Activated T-helper 2 cell treated with anti-CD3 and anti-CD28 coated beads, Interferon-gamma antibody, Interleukin-2, Interleukin-4, amounts not matched to agents 10 μg/mL and 5 μg/mL and 100 μg/mL, durations not matched to agents 14 hours and 24 hours and 36 hours (primary cell): ENCODE measurements at places on chromosomes 1 and 21. TPM values are rescaled to one million over a fixed set of nuclear protein-coding genes. Genes with fewer than 3 reads are reported as not detected.
A peak's percentile ranks its signal among the peaks of the same experiment; 100 is the strongest.

Gene AVPR1B
- total RNA-seq: not detected in 2 replicates

Gene CELA3A
- not detected in 2 replicates for total RNA-seq

Gene CSF3R
- 0.11 and 0.62 TPM in 2 replicates for total RNA-seq

Gene PCSK9
- total RNA-seq: 0.05 and 0.07 TPM in 2 replicates

Gene TCHH
- 0.02 TPM in 1 of 2 replicates, not detected in the other for total RNA-seq

Gene GNG4
- total RNA-seq: 167 and 170 TPM in 2 replicates

Gene CD247
- 193 and 196 TPM in 2 replicates for total RNA-seq

GRCh38 chr1:65414538-65414937, 5.9 kb upstream of the LEPR start:
- H3K27ac ChIP-seq: no peak overlapping the region
- H3K4me1 ChIP-seq: peaks cover 8% of the 10 kb centered on the region
- no peak overlapping the region for H3K4me3 ChIP-seq
- DNase-seq: no peak
- no peaks in the 10 kb centered on the region for H3K36me3 ChIP-seq
- peaks cover 30% of the 10 kb centered on the region for H3K27me3 ChIP-seq

DNA sequence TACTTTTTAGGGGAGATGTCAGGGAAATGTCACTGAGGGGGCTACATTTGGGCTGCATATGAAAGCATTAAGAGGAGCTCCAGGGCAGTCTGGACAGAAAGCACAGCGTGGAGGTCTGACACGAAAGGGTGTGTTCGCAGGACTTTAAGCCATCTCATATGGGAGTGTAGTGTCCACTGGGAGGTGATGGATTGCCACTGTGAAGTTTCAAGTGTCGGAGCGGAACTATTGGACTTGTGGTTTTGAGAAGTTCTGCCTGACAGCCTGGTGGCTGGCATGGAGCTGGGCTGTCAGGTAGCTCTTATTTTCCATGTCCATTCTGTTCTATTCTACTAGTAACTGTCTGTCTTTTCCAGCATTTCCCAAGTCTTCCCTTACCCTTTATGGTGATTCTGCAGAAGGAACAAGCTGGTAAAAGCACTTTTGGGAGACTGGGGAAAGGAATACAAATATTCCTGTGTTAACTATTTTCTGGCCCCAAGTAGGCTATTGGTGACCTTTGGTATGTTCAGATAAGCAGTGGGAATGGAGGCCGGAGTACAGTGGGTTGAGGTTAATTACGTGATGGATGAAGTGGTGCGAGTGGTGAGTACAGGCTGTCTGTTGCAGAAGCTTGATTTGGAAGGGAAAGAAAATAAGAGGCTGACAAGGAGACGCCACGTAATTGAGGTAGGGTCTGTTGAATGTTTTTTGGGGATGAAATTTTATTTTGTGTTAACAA, 19.3 kb downstream of the B3GALT5 start:
- H3K27me3 ChIP-seq: no peaks in the 10 kb centered on the region
- no peaks in the 10 kb centered on the region for H3K4me1 ChIP-seq
- no peak overlapping the region for H3K27ac ChIP-seq
- no peaks in the 10 kb centered on the region for H3K36me3 ChIP-seq
- no peak for DNase-seq
- H3K4me3 ChIP-seq: no peak overlapping the region

DNA sequence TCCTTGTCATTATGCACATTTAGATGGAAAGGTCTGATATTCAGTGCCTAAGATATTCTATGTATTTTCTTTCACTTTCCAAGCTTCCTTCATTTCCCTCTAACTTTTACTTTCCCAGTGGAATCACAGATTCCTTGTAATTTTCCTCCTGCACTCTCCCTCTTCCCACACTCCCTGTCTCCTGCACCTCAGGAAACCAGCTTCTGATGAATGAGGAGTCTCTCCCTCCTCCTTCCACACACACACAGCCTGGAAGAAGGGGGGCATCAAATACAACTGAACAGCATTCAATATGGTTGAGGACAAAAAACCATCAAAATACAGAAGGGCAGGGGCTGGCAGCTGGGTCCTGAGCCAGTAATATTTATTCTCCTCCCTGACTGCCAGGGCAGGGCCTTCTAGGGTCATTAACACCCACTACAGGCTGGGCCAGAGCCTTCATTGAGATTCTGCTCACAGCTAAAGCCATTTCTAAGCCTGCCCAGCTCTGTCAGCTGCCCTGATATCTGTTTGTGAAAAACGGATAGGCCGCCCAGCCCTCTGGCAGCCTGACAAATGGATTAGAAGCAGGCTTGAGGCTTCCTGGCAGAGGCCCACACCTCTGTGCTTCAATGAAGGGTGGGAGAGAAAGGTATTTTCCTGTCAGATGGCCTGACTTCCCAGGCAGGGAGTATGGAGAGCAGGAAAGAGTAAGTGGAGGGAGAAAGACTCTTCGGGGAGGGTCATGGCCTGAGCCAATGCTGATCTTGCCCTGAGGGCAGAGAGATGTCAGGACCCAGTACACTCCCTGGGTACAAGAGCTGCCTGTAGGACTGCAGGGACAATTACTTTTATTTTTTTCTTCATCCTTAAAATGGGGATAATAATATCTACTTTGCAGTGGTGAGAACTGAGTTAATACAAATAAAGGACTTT, 138.9 kb upstream of the SPATA6 start:
- H3K27me3 ChIP-seq: peaks cover 4% of the 10 kb centered on the region
- H3K27ac ChIP-seq: no peak overlapping the region
- H3K4me1 ChIP-seq: no peaks in the 10 kb centered on the region
- no peaks in the 10 kb centered on the region for H3K36me3 ChIP-seq
- no peak overlapping the region for H3K4me3 ChIP-seq

- H3K4me3 ChIP-seq: no peak overlapping the region
- no peaks in the 10 kb centered on the region for H3K4me1 ChIP-seq
- H3K27ac ChIP-seq: no peak overlapping the region
- peaks cover 3% of the 10 kb centered on the region for H3K36me3 ChIP-seq
- no peaks in the 10 kb centered on the region for H3K27me3 ChIP-seq
Observed at GRCh38 chr1:183760661-183761060, 44.3 kb upstream of the RGL1 start.

DNA sequence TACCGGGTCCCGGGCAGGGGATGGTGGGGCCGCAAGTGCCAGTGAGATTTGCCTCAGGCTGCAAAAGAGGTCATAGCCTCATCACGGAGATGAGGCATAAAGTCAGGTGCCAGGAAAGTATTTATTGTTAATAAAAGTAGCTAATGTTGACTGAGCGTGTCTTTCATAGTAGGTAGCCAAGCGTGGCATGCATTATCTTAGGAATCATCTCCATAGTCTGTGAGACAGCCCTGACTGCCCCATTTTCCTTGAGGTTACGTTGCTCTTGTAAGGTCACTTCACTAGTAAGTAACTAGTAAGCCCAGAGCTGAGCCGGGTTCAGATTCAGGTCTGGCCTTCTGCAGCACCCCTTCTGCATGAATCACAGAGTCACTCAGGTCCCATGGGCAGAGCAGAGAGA, 174.2 kb downstream of the CAMTA1 start:
- peaks cover 10% of the 10 kb centered on the region for H3K4me1 ChIP-seq
- no peak for DNase-seq
- no peak overlapping the region for H3K27ac ChIP-seq

DNA sequence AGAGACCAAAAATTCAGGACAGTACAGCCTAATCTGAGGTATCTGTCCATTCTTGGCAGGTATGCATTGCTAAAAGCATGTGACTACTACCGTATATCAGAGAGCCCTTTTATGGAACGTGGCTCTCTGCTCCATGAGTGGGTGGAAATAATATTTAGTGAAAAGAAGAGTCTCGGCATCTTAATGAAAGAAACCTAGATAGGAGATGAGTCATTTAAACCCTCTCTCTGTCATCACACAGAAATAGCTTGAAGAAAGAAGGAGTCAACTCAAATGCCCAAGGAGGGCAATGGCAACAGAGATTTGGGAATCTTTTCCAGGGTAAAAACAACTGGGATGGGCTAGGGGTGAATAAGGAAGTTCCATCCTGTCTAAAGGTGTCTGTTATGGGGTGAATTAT, 528.2 kb downstream of the SMYD3 start:
- H3K4me1 ChIP-seq: no peaks in the 10 kb centered on the region
- no peak overlapping the region for H3K4me3 ChIP-seq

DNA sequence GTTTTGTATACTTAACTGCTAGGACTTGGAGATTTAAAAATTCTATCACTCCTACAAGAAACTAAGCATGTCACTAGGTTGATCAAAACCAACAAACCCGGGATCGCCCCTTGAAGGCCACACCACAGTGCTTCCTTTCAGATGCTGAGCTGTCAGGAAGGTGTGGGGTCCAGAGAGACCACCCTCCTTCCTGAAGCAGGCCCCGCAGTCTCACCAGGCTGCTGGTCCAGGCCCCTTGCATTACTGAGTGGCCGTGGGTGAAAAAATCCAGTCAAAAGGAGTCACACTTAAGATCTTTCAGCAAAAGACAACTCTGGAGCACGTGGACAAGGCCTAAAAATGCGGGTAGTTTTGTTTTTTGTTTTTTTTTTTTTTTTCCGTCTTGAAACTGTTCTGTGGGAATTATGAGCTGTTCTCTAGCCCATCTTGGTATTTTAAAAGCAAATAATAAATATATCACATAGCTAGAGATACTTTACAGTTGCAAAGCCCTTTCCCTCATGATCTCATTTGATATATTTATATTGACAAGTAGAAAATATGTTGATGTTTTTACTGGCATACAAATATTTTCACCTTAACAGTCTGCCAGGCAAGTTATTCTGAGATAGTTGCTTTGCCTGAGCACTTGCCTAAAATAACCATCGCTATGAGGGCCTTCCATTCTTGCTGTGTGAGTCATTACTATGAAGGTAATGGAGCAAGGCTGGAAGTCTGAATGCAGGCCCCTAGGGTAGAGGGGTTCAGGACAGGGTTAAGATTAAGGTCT, 73.1 kb upstream of the EDEM3 start:
- DNase-seq: no peak
- no peak overlapping the region for H3K4me3 ChIP-seq
- H3K27me3 ChIP-seq: no peaks in the 10 kb centered on the region
- H3K36me3 ChIP-seq: peaks cover 38% of the 10 kb centered on the region
- H3K4me1 ChIP-seq: peaks cover 17% of the 10 kb centered on the region

- peaks cover 22% of the 10 kb centered on the region for H3K4me1 ChIP-seq
- peaks cover 52% of the 10 kb centered on the region for H3K36me3 ChIP-seq
- peak overlapping the region; percentile 77 for H3K4me3 ChIP-seq
- no peaks in the 10 kb centered on the region for H3K27me3 ChIP-seq
- H3K27ac ChIP-seq: peak overlapping the region; percentile 46
Observed at GRCh38 chr1:228101994-228102790, 933 bp downstream of the C1orf35 start.

DNA sequence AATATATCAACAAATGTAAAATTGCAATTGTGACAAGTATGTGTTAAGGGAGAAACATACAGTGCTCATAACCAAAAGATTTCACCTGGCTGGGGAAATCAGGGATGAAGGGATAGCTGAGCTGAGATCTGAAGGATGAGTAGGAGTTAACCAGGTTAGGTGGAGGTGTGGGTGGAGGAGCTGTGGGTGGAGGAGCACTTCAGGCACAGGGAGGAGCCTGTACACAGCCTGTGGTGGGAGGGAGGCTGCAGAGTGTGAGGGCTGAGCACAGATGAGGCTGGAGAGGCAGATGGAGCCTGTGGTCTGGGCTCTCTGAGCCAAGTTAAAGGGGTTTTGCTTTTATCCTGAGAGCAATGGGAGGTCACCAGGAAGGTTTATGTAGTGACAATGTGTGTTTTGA, 111.9 kb downstream of the XCL2 start:
- H3K27me3 ChIP-seq: no peaks in the 10 kb centered on the region
- H3K4me1 ChIP-seq: peaks cover 11% of the 10 kb centered on the region
- no peak for DNase-seq
- H3K27ac ChIP-seq: no peak overlapping the region
- no peaks in the 10 kb centered on the region for H3K36me3 ChIP-seq

GRCh38 chr1:246753670-246754535, 29.7 kb downstream of the SCCPDH start:
- no peaks in the 10 kb centered on the region for H3K27me3 ChIP-seq
- H3K36me3 ChIP-seq: no peaks in the 10 kb centered on the region
- no peak overlapping the region for H3K27ac ChIP-seq
- peak; percentile 32 for DNase-seq

DNA sequence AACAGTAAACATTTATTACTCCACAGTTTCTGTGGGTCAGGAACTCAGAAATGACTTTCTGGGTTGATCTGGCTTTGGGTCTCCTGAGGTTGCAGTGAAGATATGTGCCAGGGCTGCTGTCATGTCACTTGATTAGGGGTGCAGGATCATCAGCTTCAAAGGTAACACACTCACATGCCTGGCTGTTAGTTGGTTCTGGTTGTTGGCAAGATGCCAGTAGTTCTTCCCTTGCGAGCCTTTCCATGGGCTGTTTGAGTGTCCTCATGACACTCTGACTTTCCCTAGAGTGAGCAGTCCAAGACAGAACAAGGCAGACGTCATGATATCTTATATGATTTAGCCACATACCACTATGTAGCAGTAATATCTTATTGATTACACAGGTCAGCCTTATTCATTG, 1.8 kb downstream of the SWT1 start:
- H3K4me3 ChIP-seq: peak overlapping the region; percentile 55
- no peaks in the 10 kb centered on the region for H3K27me3 ChIP-seq
- no peak overlapping the region for H3K27ac ChIP-seq

DNA sequence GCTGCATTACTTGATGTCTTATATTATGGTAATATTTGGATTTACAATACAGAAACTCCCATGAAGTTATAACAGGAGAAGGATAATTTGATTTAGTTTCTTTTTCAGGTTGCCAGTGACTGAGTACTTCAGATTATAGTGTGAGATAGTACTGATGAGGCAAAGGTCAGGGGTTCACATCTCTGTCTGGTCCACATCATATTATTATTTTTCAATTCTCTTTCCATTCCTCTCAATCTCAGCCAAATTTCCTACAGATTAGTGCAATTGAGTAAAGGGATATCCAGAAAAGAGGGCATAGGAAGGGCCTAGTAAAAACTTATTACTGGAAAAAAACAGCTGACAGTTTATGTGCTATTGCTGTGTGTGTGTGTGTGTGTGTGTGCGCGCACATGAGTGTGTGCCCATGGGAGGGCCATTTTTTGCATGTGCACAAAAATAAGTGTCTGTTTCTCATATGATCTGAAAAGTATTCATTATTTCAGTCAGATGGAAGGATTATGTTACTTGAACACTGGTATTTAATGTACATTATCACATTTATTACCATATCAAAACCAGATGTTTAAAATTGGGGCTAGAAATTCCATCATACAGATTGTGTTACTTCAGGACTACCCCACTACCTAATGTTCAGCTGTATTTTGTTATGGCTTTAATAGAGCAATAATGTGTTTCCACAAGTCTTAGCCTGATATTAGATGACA, 78.3 kb upstream of the KCNK2 start:
- H3K27me3 ChIP-seq: no peaks in the 10 kb centered on the region
- no peaks in the 10 kb centered on the region for H3K4me1 ChIP-seq
- no peak overlapping the region for H3K27ac ChIP-seq
- H3K36me3 ChIP-seq: no peaks in the 10 kb centered on the region
- H3K4me3 ChIP-seq: no peak overlapping the region

DNA sequence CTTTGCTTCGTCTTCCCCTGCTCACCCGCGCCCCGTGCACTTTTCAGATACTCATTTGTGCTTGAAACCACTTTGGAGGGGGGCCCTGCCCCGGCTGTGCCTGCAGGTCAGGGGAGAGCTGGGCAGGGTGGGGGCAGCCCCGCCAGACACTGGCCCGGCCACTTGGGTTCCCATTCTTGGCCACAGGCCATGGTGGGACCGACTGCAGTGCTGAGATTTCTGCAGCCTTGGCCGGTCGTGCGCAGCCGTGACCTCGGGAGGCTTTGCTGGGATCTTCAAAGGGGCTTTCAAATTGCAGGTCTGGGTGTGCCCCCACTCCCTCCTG, 54.5 kb upstream of the TTC34 start:
- DNase-seq: no peak
- no peak overlapping the region for H3K4me3 ChIP-seq
- H3K27ac ChIP-seq: no peak overlapping the region
- no peaks in the 10 kb centered on the region for H3K27me3 ChIP-seq
- no peaks in the 10 kb centered on the region for H3K4me1 ChIP-seq
